ENCODE measurements at places on chromosomes 16 and 17.

GRCh38 chr17:21299981-21300600 is 15.6 kb downstream of the MAP2K3 start:
- no peak for DNase-seq

DNA sequence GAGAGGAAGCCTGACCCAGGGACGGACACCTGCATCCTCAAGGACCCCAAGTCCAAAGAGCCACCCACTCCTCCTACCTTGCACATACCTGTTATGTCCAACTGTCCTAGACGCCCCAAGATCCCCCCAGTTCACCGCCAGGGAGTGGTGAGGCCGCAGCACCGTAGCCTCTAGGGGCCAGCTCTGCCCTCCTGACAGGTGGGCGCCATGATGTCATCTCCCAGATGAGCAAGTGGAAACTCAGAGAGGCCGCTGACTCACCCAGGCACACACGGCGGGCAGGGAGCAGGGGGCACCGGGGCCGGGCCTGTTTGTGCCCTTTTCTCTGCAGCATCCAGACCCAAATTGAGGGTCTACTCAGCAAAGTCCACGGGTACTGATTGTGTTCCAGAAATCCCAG is 4.8 kb upstream of the ZNF469 start:
- no peak for DNase-seq

GRCh38 chr16:86016201-86016965 is 117.4 kb downstream of the IRF8 start:
- peak; percentile 58 for DNase-seq

DNA sequence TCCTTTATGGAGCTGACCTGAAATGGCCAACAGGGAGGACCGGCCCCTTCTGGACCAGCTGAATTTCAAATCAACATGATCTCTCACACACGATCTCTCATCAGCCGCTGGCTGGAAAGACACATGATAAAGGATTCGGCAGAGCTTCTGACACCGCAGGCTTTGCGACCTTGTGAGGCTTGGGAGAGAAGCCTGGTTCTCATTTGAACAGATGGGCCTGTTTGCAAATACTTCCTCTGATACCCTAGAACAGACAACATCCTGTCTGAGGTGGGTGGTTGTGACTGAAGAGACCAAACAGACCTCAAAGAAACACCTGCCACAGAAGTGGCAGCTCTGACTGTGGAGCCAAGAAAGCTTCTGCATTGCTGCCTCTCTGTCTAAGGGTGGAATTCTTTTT is 77.9 kb upstream of the SDK2 start:
- no peak for DNase-seq

Measured in GM18507 (cell line).